ENCODE measurements at places on chromosomes 7 and 10.
A peak's percentile ranks its signal among the peaks of the same experiment; 100 is the strongest.

GRCh38 chr10:9504227-9504626 lies 1449.7 kb downstream of the GATA3 start:
- no peak for DNase-seq

DNA sequence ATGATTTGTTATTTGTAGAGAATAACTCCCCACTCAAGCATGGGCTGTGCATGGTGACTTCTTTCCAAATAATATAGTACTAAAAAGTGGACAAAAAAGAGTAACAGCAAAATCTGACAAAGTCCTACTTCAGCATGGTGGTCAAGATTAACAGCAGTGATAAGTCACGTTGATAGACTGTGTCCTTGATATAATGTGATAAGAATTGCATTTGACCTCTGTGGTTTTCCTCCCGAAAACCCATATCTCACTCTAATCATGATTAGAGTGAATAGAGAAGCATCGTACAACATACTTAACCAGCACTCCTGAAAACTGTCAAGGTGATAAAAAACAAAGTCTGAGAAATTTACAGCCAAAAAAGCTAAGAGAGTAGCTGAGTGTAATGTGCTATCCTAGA lies 42.4 kb downstream of the REEP3 start:
- peak; percentile 9 for DNase-seq

DNA sequence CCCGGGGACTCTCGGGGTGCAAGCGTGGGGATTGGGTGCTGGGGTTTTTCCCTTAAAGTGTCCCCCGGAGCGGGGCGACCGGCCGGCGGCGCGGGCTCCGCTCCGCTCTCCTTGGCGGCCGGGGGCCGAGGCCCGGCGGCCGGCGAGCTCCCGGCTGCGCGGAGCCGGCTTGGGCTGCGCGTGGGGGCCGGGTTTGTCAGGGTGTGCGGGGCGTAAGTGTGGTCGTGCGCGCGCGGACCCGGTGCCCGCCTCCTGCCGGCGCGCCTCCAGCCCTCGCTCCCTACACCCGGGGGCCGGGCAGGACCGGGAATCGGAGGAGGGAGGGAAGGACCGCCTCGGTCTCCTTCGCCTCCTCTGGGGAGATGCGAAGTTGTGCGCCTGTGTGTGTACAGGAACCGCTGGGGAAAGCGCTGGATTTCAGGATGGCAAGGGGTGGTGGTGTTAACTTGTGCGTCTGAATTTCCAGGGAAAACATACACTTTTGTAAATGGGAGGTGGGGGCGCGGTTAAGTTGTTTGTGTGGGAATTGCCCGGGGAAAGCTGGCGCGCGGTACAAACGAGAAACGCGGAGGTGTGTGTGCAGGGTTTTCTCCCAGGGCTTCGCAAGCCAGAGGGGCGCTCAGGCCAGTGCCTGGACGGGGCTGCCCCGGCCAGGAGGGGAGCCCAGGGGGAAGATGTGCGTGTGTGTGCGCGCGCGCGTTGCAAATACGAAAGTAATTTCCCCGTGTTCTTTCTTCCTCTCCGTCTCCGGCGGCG lies 737 bp downstream of the ZMIZ1 start:
- DNase-seq, result peak; percentile 48

GRCh38 chr10:71575451-71575850 lies 144.1 kb downstream of the C10orf105 start:
- no peak for DNase-seq

- DNase-seq, result no peak
Observed at GRCh38 chr10:74937266-74937856, 111.0 kb downstream of the KAT6B start.

- DNase-seq, result no peak
Observed at GRCh38 chr7:103119791-103120291, 29.1 kb downstream of the NAPEPLD start.

DNA sequence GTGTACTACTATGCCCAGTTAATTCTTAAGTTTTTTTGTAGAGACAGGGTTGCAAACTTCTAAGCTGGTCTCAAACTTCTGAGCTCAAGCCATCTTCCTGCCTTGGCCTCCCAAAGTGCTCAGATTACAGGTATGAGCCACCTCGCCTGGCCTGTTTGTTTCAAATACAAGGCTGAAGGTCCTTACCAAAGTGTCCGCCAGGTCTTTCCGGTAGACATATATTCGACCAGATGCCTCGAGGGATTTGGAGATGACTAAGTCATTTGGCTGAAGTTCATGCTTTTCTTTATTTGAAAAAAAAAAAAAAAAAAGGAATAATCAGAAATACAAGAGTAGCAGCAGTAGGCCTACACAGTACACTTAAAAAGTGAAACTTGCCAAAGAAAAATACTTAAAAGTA lies 204.5 kb upstream of the CDCA7L start:
- DNase-seq, result no peak

GRCh38 chr7:128263420-128263819 lies 22.3 kb downstream of the LEP start:
- DNase-seq, result no peak

GRCh38 chr7:47536661-47537611 lies 45.0 kb downstream of the TNS3 start:
- DNase-seq, result no peak

- DNase-seq, result no peak
Observed at GRCh38 chr7:17255926-17256325, 42.5 kb upstream of the AHR start.

GRCh38 chr10:82092111-82092510 lies 217.1 kb downstream of the NRG3 start:
- no peak for DNase-seq

GRCh38 chr10:129334266-129334665 lies 132.8 kb upstream of the MGMT start:
- DNase-seq, result no peak

GRCh38 chr7:78063758-78064157 lies 265.2 kb downstream of the PHTF2 start:
- DNase-seq, result no peak

- no peak for DNase-seq
Observed at GRCh38 chr7:101631224-101631714, 2.2 kb upstream of the MYL10 start.

GRCh38 chr10:116891208-116891607 lies 41.9 kb downstream of the ENO4 start:
- DNase-seq, result no peak

DNA sequence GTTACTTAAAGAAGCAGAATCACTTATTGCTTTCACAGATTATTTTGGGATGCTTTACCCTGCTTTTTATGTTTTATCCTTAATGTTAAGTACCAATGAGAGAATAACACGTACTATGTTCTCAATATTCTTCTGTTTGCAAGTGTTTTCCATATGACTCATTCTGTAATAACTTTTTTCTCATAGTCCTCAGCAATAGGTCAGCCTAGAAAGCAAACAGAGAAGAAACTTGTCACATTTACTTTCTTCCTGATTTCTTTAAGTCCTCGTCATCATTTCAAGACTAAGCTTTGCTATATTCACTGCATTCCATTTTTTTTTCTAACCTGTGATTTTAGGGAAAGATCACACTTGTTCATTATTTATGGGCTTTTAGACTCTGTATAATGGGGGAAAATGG lies 6.8 kb upstream of the AGR2 start:
- DNase-seq, result no peak

GRCh38 chr7:28207486-28208158 lies 27.0 kb upstream of the JAZF1 start:
- no peak for DNase-seq

Data from CD4-positive, alpha-beta T cell treated with Interleukin-12 subunit alpha and Interleukin-12 subunit beta, for 1 hour (primary cell).